Activated T-helper 17 cell treated with anti-CD3 and anti-CD28 coated beads, Interleukin-2, amount 50 U/mL, for 72 hours (primary cell): ENCODE measurements at places on chromosomes 13 and 19. TPM values are rescaled to one million over a fixed set of nuclear protein-coding genes. Genes with fewer than 3 reads are reported as not detected.

The LGALS7B gene
- total RNA-seq = not detected

The POU4F1 gene
- total RNA-seq = 0.35 TPM

The ZNF256 gene
- 7.8 TPM for total RNA-seq

The ATP12A gene
- 0.13 TPM for total RNA-seq

The ZNF491 gene
- 0.52 TPM for total RNA-seq

The BEST2 gene
- not detected for total RNA-seq

The SPC24 gene
- 44.3 TPM for total RNA-seq

The ALKBH6 gene
- total RNA-seq = 69.6 TPM

The UNC13A gene
- total RNA-seq = 0.45 TPM

The ZNF529 gene
- 9.2 TPM for total RNA-seq

The KLC3 gene
- total RNA-seq = not detected

The ZNF574 gene
- total RNA-seq = 12.5 TPM

The TMC4 gene
- total RNA-seq = 1.1 TPM

The ZIC2 gene
- total RNA-seq = 0.84 TPM

The ADAT3 gene
- total RNA-seq = 12.2 TPM

The BSPH1 gene
- not detected for total RNA-seq

The PCP2 gene
- total RNA-seq = 19.5 TPM

The LRRC8E gene
- total RNA-seq = not detected

DNA sequence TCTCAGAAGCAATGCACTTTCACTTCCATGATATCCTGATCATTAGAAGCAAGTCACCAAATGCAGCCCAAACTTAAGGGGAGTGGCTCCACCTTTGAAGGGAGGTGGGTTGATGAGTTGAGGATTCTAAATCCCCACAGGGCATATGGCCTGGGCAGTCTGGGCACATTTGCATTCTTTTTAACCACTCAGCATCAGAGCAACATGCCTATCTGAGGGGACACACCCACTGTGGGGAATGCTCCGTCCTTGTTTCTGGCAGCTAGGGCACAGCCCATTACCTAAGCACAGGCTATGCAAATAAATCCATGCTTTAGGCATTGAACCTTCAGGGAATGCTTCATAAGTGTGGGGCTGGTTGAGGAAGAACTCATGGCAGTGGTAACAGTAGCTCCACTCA is 12.3 kb upstream of the SACS start:
- no peak for ATAC-seq

GRCh38 chr19:50565984-50566903 is 2.0 kb downstream of the LRRC4B start:
- peak; percentile 42 for ATAC-seq

- ATAC-seq = no peak
These were observed 72.6 kb downstream of the SIPA1L3 start for GRCh38 chr19:37979547-37980082.

DNA sequence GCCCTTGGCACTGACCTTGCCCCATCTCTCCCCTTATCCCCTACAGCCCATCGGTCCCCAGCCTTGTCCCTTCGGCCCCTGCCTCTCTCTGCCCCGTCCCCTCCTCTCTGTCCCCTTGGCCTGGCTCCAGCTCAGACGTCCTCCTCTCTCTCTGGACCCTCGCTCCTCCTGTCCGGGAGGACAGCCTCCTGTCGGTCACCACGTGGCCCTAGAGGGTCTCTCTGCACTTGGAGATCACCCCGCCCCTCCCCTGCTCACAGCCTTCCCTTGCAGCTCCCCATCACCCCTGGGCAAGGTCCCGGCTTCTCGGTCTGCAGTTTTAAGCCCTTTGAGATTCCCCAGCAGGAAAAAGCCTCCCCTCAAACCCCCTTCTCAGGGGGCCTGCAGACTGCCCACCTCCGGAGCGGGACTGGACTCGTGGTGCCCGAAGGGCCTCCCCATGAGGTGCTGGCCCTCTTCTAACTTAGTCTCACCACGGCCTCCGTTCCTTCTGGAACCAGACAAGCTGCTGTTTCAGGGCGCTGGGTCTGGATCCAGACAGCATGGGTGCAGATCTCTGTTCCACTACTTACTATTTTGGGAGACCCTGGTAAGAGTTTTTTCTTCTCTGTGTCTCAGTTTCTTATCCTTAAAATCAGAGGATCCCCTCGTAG is 3.3 kb upstream of the KLK15 start:
- ATAC-seq = no peak

GRCh38 chr13:93248627-93249047 is 22.0 kb downstream of the GPC6 start:
- ATAC-seq = no peak

GRCh38 chr19:10761443-10762250 is 43.8 kb downstream of the DNM2 start:
- no peak for ATAC-seq

- no peak for ATAC-seq
These were observed 24.2 kb downstream of the VRK3 start for GRCh38 chr19:50000841-50001557.

DNA sequence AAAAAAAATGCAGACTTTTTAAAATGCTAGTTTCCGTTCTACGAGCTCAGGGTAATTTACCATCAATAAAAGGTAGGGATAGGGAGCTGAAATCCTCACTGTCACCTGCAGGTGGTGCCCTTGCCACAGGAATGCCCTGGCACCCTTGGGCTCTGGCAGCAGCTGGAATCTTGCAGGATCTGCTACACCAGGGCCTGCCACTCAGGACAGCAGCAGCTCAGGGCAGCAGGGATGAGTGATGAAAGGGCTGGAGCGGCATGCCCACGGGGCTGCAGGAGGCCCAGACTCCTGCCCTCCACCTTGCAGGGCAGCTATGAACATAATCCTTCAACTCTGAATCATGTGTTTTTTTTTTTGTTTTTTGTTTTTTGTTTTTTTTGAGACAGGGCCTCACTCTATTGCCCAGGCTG is 54.0 kb downstream of the GNG7 start:
- ATAC-seq = peak; percentile 78

- no peak for ATAC-seq
These were observed 36.1 kb upstream of the PEPD start for GRCh38 chr19:33557720-33558119.

GRCh38 chr13:52949742-52950141 is 78.9 kb upstream of the OLFM4 start:
- no peak for ATAC-seq

DNA sequence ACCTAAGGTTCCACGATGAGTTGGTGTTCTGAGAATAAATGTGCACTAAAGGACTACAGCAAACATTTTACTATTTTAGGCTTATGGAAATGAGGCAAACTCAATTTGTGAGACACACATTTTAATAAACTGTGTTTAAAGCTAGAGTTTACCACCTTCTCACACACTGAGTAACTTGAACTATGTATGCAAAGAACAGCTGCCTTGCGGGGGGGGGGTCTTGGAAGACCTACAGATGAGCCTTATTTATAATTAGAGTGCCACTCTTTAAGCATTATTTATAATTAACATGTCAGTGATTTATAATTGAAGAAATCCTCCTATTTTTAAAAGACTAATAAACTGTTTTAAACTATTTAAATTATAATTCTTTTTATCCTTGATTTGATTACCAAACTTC is 300.4 kb downstream of the DLEU7 start:
- ATAC-seq = no peak

GRCh38 chr13:101082441-101082840 is 333.9 kb downstream of the NALCN start:
- no peak for ATAC-seq

GRCh38 chr13:84896128-84896527 is 903.1 kb downstream of the SLITRK6 start:
- no peak for ATAC-seq

DNA sequence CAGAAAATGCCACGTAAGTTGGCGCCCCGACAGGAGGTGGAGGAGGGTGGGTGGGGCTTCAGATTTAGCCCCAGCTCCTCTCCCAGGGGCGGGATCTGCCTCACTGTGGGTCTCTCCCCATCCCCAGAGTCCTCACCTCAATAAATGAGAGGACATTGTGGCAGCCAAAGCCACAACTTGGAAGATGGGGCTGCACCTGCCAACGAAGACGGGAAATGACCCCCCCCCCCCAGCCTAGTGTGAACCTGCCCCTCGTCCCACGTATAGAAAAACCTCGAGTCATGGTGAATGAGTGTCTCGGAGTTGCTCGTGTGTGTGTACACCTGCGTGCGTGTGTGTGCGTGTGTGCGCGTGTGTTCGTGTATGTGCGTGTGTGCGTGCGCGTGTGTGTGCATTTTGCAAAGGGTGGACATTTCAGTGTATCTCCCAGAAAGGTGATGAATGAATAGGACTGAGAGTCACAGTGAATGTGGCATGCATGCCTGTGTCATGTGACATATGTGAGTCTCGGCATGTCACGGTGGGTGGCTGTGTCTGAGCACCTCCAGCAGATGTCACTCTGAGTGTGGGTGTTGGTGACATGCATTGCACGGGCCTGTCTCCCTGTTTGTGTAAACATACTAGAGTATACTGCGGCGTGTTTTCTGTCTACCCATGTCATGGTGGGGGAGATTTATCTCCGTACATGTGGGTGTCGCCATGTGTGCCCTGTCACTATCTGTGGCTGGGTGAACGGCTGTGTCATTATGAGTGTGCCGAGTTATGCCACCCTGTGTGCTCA is 1.5 kb upstream of the TRAPPC5 start:
- peak; percentile 72 for ATAC-seq

- no peak for ATAC-seq
These were observed 108.7 kb upstream of the MBNL2 start for GRCh38 chr13:97113231-97114001.

GRCh38 chr13:113537909-113538688 is 46.5 kb upstream of the TFDP1 start:
- ATAC-seq = no peak

DNA sequence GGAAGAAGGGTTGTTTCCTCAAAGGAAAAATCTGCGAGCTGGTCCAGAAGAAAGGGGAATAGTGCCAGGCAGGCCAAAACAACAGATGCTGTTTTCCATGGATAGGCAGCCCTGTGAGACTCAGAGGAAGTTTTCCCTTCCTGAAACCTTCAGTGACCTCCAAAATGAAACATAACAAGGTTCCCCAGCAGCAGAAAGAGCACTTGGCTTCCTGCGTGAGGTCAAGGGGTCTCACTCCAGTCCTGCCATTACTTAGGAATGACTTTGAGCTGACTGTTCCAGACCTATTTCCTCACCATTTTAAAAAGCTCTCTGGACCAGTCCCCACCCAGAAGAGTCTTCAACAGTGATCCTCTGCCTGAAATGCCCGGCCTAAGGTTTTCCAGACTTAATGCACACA is 104.6 kb upstream of the IPO5 start:
- ATAC-seq = no peak

DNA sequence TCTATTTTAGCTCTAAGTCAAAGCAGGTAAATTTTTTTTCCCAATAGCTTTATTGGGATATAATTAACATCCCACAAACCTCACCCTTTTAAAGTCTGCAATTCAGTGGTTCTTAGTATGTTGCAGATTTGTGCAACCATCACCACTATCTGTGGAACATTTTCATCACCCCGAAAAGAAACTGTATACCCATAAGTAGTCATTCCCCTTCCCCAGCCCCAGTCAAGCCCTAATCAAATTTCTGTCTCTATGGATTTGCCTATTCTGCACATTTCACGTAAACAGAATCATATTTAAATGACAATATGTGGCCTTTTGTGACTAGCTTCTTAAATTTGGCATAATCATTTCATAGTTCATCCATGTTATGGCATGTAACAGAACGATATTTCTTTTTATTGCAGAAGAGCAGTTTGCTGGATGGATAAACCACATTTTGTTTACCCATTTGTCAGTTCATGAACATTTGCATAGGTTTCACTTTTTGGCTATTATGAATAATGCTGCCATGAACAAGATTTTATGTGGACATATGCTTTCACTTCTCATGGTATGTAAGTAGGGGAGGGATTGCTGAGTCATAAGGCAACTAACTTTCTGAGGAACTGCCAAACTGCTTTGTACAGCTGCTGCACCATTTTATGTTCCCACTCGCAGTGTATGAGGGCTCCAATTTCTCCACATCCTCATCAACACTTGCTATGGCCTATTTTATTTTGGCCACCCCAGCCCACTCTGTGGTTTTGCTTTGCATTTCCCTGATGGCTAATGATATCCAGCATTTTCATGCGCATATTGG is 10.9 kb downstream of the SLC46A3 start:
- ATAC-seq = peak; percentile 98

- peak; percentile 0 for ATAC-seq
These were observed 722 bp downstream of the COLGALT1 start for GRCh38 chr19:17555929-17556813.

DNA sequence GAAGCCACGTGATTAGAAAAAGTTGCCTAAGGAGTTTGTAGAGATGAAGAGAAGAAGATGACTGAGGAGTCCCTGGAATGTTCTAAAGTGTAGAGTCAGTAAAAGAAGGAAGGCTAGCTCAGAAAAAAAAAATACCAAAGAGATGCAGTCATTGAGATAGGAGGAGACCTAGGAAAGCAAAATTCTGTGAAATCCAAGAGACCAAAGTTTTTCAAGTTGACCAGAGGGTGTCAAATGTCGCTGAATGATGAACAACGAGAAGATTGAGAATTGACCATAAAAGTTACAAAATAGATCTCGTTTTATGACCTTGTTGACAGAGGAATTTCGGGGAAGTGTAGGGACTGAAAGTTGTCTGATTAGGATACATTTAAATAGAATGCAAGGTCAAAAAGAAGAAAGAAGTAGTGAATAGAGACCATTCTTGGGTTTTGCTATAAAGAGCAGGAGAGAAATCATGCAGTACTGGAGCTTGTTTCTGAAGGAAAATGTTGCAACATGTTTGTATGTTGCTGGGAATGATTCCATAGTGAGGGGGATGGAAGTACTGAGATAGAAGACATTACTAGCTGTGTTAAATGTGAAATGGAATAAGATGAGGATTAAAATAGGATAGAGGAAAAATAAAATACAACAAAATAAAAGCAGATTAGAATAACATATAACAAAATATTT is 30.2 kb upstream of the HTR2A start:
- ATAC-seq = no peak

DNA sequence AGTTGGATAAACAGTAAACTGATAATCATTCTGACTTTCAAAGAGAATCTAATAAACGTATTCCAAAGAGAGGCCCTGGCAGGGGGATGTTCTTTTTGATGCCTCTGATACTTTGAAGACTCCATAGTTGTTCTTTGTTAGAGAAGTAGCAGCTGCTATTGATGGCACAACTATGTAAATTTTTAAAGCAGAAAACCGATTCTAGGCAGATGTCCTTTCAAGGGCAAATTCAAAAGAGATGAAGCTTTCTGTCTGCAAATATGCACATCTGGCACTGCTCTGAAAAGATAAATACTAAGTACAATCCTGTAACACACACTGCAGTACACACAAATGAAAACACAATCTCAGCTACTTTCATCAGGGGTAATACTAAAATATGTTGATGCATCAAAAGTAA is 250.1 kb downstream of the VWA8 start:
- no peak for ATAC-seq

DNA sequence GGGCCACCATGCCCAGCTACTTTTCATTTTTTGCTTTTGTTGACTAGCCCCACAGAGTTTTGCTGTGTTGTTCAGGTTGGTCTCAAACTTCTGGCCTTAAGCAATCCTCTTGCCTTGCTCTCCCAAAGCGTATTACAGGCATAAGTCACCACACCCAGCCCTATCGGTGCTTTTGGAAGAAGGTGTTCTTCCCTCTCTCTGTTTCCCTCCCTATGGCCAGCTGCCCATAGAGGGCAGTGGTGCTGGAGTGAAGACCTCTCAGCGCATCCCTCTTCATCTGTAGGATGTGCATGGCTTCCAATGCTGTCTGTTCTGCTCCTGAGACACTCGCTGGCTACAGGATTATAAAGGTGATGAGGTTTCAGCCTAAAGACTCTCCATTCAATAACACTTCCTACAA is 1.3 kb upstream of the CD22 start:
- no peak for ATAC-seq

- ATAC-seq = peak; percentile 9
These were observed 109.5 kb downstream of the KCNRG start for GRCh38 chr13:50124536-50125303.

- no peak for ATAC-seq
These were observed 583 bp downstream of the PCDH8 start for GRCh38 chr13:52847682-52848432.

- ATAC-seq = peak; percentile 81
These were observed 5.6 kb downstream of the SNRPA start for GRCh38 chr19:40756502-40757110.
